Astrocyte (in vitro differentiated cells and primary cell): ENCODE measurements at places on chromosomes 7 and 10. TPM values are rescaled to one million over a fixed set of nuclear protein-coding genes. Genes with fewer than 3 reads are reported as not detected.

DNA sequence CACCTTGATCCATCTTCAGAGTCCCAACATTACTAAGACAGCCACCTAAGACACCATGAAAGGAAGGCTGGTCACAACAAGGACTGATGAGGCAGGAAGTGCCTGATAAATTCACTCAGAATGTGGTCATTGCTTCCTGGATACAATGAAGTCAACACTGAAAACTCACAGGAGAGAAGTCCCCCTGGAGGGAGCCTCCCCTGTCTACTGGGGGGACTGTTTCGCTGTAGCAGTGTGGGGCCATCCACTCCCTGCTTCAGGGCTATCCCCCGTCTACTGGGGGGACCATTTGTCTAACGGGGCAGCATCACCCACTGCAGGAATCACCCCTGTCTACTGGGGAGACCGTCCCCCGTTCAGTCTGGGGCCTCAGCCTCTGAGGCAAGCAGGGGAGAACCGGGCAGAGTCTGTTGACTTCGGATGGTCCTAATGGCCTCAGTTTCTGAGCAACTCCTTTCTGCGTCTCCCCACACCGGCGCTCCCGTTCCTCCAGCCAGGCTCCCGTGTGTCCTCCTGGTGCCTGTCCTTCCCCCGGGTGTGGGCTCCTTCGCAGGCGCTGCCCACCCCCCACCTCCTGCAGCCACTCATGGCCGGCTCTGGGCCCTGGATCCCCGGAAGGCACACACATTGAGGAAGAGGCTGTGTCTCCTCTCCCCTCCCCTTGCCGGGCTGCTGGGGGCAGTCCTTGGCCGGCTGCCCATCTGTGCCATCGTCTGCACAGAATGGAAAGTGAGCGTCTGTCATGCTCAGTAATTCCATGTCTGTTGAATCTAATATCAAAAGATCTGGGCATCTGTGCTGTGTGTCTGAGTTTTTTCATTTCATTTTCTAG is 59.9 kb upstream of the DNAJB6 start:
- no peaks in the 10 kb centered on the region for H3K27me3 ChIP-seq
- H3K4me1 ChIP-seq: peaks cover 34% of the 10 kb centered on the region
- H3K27ac ChIP-seq: peak overlapping the region; percentile 32
- H3K4me3 ChIP-seq: no peak overlapping the region
- DNase-seq: no peak

GRCh38 chr7:16590424-16590823 is 55.1 kb downstream of the ANKMY2 start:
- DNase-seq: no peak
- no peaks in the 10 kb centered on the region for H3K27me3 ChIP-seq
- no peaks in the 10 kb centered on the region for H3K4me1 ChIP-seq
- no peaks in the 10 kb centered on the region for H3K36me3 ChIP-seq
- H3K27ac ChIP-seq: no peak overlapping the region

DNA sequence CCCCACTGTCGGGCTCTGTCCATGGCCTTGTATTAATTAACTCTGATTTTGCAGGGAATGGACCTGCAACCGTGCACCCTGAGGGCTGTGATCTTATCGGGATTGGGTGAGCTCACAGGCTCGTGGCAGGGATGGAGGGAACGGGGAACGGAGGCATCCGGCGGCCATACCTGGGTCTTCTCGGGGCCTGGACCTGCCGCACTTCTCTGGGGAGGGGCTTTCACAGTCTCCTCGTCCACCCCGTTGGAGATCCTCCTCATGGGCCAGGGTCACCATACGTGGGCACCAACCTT is 57.5 kb upstream of the SHH start:
- no peaks in the 10 kb centered on the region for H3K36me3 ChIP-seq
- H3K4me1 ChIP-seq: no peaks in the 10 kb centered on the region
- H3K27me3 ChIP-seq: peaks cover 16% of the 10 kb centered on the region
- no peak overlapping the region for H3K27ac ChIP-seq

DNA sequence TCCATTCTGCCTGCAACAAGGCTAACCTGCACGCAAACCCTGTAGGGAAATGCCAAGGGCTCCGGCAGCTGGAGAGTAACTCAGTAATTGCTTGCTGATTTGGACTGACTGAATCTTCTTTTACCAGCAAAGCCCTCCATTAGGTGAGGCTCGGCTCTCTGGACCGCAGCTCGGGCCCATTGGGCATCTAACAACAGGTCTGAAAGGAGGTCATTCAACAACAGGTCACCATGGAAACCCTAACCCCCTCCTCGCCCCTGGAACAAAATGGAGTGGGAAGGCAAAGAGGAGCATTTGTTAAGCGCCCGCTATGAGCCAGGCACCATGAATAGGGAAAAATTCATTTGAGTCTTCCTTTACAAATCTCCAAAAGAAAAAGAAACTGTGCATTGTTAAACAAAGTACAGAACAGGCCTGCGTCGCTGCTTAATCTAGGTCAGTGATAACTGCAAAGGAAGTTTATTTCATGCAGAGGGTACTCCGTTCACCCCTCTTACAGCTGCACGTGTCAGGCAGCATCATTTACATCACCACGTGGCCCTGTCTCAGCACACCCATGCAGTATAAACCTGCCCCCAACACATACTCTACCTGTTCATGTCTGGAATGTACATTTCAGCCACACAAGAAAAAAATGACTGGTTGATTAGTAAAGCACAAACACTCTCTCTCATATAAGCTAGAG is 248.8 kb upstream of the NEBL start:
- no peak overlapping the region for H3K4me3 ChIP-seq
- no peak overlapping the region for H3K27ac ChIP-seq
- no peaks in the 10 kb centered on the region for H3K36me3 ChIP-seq
- no peak for DNase-seq

Gene AKR1D1
- not detected in 2 replicates for total RNA-seq

Gene PRDX3
- total RNA-seq: 118 and 127 TPM in 2 replicates

DNA sequence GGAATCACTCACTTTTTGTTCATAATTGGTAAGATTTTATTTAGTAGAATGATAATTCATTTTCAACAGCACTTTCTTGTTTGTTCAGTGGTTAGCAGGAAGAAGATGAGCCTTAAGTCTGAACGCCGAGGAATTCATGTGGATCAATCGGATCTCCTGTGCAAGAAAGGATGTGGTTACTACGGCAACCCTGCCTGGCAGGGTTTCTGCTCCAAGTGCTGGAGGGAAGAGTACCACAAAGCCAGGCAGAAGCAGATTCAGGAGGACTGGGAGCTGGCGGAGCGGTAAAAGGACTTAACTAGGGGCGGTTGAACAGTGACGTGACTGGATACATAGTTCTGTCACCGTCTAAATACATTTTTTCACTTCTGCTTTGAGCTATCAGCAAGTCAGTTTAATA is 31.3 kb downstream of the RABGEF1 start:
- DNase-seq: no peak
- peaks cover 24% of the 10 kb centered on the region for H3K36me3 ChIP-seq
- H3K27ac ChIP-seq: no peak overlapping the region
- no peak overlapping the region for H3K4me3 ChIP-seq
- H3K27me3 ChIP-seq: no peaks in the 10 kb centered on the region
- no peaks in the 10 kb centered on the region for H3K4me1 ChIP-seq

Gene PDE6C
- total RNA-seq: not detected in 2 replicates

- peaks cover 7% of the 10 kb centered on the region for H3K36me3 ChIP-seq
- DNase-seq: no peak
- no peaks in the 10 kb centered on the region for H3K4me1 ChIP-seq
- no peaks in the 10 kb centered on the region for H3K27me3 ChIP-seq
Observed at GRCh38 chr10:91627344-91628102, 5.3 kb downstream of the PPP1R3C start.

Gene PHKG1
- total RNA-seq: not detected in 2 replicates

Gene CRYGN
- not detected in 2 replicates for total RNA-seq

- H3K27me3 ChIP-seq: no peaks in the 10 kb centered on the region
- H3K4me1 ChIP-seq: peaks cover 7% of the 10 kb centered on the region
- no peaks in the 10 kb centered on the region for H3K36me3 ChIP-seq
- H3K27ac ChIP-seq: no peak overlapping the region
- no peak overlapping the region for H3K4me3 ChIP-seq
Observed at GRCh38 chr10:11245510-11245909, 227.8 kb downstream of the CELF2 start.

Gene CYP2C19
- total RNA-seq: not detected in 2 replicates

DNA sequence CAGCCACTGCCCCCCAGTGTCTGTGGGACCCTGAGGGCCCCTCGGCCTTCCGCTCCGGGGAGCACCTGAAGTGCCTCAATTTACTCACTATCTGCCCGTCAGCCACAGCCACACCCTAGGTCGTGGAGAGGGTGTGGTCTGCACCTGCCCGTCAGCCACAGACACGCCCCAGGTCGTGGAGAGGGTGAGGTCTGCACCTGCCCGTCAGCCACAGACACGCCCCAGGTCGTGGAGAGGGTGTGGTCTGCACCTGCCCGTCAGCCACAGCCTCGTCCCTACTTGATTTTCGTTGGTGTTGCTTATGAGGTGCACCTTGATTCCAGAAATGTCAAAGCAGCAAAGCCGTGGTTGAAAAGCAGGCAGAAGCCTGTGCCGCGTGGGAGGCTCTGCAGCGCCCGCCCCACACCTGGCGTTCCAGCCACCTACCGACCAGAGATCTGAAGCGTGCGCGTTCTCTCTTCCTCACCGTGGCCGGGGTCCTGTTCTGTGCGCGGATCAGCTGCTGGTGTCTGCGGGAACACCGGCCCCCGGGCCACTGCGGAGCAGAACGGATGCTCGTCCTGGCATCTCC is 101.6 kb downstream of the DYNC2I1 start:
- peaks cover 16% of the 10 kb centered on the region for H3K27me3 ChIP-seq
- H3K27ac ChIP-seq: no peak overlapping the region
- no peaks in the 10 kb centered on the region for H3K4me1 ChIP-seq
- H3K36me3 ChIP-seq: no peaks in the 10 kb centered on the region
- peak overlapping the region; percentile 10 for H3K4me3 ChIP-seq
- no peak for DNase-seq

Gene CALML5
- total RNA-seq: not detected in 2 replicates

Gene GBX1
- not detected in 2 replicates for total RNA-seq

GRCh38 chr10:87503401-87503800 is 1.3 kb upstream of the MINPP1 start:
- H3K4me1 ChIP-seq: peaks cover 15% of the 10 kb centered on the region
- H3K36me3 ChIP-seq: no peaks in the 10 kb centered on the region
- DNase-seq: no peak
- H3K4me3 ChIP-seq: no peak overlapping the region
- H3K27me3 ChIP-seq: no peaks in the 10 kb centered on the region

- no peaks in the 10 kb centered on the region for H3K36me3 ChIP-seq
- H3K4me3 ChIP-seq: no peak overlapping the region
- no peak overlapping the region for H3K27ac ChIP-seq
- no peak for DNase-seq
- no peaks in the 10 kb centered on the region for H3K27me3 ChIP-seq
Observed at GRCh38 chr10:82861889-82862288, 986.9 kb downstream of the NRG3 start.

DNA sequence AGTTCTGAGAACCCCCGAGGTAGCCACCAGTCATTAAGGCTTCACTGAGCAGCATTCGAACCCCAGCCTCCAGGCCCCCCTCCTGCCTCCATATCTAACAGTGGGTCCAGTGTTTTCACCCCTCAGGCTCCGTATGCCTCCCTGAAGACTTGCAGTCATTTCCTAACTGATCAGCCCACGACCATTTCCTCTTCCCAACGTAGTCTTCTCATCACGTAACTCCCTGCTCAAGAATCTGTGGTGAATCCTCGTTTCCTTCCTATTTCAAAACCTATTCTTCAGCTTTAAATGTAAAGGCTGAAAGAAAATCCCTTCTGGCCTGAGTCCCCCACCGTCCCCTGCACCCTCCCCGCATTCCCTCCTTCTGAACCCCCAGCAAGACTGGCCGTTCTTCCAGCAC is 21.1 kb downstream of the FRMD4A start:
- peaks cover 16% of the 10 kb centered on the region for H3K27me3 ChIP-seq
- no peaks in the 10 kb centered on the region for H3K4me1 ChIP-seq
- H3K27ac ChIP-seq: no peak overlapping the region
- H3K4me3 ChIP-seq: no peak overlapping the region
- H3K36me3 ChIP-seq: no peaks in the 10 kb centered on the region

Gene TMEM270
- total RNA-seq: not detected in 2 replicates

DNA sequence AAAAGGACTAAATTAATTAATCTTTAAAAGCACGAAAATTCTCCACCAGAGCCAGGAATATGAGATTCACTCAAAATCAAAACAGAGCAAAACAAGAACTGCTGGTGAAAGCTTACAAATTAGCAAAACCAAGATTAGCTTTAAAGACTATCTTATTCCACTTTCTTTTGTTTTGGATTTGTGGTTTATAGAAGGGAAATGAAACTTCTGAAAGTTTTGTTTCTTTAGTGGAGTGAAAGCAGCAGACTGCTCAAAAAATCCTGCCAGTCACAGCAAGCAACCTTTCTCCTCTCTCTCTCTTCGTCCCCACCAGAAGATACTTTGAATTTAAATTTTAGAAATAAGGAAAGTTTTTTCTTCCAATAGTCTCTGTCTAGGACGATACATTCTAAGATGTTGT is 7.8 kb downstream of the ACTA2 start:
- H3K4me3 ChIP-seq: no peak overlapping the region
- H3K27me3 ChIP-seq: no peaks in the 10 kb centered on the region
- H3K27ac ChIP-seq: no peak overlapping the region
- DNase-seq: no peak
- H3K4me1 ChIP-seq: peaks cover 6% of the 10 kb centered on the region
- peaks cover 15% of the 10 kb centered on the region for H3K36me3 ChIP-seq

Gene TFR2
- total RNA-seq: 0.26 and 0.50 TPM in 2 replicates

Gene TPST1
- 36.5 and 40.2 TPM in 2 replicates for total RNA-seq

- H3K4me3 ChIP-seq: no peak overlapping the region
- no peaks in the 10 kb centered on the region for H3K36me3 ChIP-seq
- DNase-seq: no peak
- H3K27ac ChIP-seq: no peak overlapping the region
- peaks cover 4% of the 10 kb centered on the region for H3K4me1 ChIP-seq
Observed at GRCh38 chr10:21171197-21171935, 274.3 kb upstream of the NEBL start.

DNA sequence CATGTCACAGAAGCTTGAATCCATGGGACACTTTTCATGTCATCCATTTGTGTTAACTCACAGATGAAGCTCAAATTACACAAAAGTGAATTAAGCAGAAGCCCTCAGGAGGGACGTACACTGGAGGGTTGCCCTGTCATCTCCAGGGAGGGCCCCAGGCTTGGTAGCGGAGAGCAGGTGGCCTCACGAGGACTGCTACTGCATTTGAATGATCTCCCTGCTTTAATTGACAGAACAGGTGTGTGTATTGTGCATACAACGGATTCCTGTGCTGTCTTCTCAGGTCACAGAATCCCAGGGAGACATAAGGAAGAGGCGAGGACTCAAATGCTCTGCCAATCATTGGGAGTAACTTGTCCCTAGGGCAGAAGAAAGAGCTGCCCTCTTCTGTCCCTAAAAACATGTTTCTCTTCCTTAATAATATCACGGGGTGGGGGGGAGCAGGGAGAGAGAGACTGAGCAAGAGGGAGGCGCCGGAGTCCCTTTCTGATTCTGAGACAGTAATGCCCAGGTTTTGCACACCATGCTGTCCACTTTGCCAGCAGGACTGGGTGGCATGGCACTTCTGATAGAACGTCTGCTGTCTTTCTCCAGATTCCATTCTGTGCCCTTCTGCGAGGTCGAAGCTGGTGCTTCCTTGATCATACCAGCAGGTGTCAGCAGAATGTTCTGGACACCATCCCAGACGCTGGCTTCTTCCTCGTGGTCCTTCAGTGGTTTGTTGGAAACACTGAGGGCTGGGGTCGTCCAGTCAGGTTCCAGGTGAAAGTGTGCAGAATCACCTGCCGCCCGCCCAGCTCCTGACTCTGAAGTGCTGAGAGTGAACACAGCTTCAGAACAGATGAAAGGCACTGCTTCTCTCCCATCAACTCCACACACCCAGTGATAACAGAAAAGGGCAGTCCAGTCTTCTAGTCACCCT is 26.2 kb upstream of the RASGEF1A start:
- H3K4me3 ChIP-seq: no peak overlapping the region
- H3K4me1 ChIP-seq: no peaks in the 10 kb centered on the region
- no peak overlapping the region for H3K27ac ChIP-seq
- H3K27me3 ChIP-seq: peaks cover 12% of the 10 kb centered on the region
